ENCODE measurements at places on chromosomes 7 and 10.

DNA sequence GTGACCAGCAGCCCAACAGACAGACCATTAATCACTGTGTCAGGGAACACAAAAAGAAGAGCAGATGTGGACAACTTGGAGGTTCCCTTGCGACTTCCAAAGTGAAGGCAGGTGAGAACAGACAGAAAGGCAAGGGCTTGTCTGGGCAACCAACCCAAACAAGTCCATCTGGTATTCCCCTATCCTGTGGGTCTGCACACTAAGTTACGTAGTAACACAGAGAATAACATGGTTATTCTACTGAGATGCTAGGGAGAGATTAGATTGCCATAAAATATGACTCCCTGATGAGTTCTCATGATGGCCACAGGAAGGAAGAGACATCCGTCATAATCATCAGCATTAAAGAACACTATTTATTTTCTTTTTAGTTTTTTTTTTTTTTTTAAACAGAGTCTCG, 252.2 kb downstream of the CALN1 start:
- DNase-seq: no peak

DNA sequence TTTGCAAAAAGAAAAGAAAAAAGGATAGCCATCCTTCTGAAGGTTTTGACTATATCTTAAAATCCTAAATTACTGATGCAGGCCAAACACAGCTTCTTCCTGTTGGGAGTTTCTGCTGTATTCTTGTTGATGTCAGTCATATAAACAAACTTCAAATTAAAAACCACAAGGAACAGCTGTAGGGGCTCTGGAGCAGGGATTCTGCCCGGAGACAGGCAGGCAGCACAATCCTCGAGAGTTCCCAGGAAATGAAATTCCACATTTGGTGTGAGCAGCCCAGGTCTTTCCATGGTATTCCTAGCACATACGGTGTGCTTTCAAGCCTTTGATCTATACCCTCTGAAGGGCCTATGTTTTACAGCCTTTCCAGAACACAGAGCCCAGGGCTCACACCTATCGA, 43.2 kb downstream of the INSYN2A start:
- no peak for DNase-seq

DNA sequence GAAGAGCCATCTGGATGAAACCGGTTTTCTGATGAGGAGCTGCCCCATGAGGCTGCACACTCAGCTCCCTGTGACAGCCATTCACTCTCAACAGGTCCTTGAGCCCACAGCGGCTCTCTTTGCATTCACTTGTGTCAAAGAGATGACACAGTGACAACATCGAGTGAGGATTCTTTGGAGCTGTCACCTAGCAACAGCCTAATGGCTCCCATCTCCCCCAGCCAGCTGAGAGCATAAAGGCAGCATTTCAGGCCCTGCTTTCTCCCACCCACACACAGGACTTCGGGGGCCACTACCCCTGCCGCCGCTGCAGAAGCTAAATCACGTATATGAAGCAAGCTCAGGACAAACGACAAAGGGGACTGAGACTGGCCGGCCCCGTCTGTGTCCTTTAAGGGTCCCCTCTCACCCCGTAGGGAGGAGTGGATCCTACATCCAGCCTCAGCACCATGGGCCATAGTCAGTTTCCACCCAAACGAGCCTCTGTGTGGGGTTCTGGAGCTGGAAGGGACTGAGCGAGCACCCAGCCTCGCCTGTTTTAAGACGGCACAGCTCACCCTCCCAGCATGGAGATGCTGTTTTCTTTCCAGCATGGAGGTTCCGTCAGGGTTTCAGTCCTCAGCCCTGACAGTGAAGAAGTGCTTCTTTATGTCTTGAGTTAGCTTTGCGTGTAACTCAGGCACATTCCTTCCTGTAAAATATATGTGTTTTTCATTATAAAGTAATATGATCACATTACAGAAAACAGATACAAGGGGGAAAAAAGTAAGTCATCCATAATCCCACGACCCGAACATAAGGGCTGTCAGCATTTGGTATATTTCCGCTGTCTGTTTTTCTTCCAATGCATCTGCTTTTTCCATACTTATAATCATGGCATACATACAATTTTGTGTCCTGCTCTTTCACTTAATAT, 4.9 kb downstream of the CPA4 start:
- DNase-seq: no peak

- no peak for DNase-seq
These were observed 658.0 kb downstream of the TYW1 start for GRCh38 chr7:67654642-67655041.

DNA sequence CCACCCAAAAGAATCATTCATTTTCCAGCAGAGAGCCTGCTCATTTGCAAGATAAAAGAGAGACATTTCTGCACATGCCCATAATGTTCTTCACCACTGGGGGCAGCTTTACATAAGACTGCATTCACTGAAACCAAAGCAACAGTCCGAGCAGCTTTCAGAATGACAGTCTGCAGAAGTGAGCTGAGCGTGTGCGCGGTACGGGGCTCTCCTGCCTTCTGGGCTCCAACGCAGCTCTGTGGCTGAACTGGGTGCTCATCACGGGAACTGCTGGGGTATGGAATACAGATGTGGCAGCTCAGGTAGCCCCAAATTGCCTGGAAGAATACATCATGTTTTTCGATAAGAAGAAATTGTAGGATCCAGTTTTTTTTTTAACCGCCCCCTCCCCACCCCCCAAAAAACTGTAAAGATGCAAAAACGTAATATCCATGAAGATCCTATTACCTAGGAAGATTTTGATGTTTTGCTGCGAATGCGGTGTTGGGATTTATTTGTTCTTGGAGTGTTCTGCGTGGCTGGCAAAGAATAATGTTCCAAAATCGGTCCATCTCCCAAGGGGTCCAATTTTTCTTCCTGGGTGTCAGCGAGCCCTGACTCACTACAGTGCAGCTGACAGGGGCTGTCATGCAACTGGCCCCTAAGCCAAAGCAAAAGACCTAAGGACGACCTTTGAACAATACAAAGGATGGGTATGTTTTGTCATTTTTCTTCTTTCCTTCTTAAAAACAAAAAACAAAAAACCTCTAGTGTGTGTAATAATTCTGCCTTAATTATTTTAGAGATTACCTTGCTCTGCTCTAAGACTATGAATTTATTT, at the start of gene LRRTM3:
Gene LRRTM3, plus strand, starts transcription at position 141 of the 820 bp plus-strand sequence.
- no peak for DNase-seq

DNA sequence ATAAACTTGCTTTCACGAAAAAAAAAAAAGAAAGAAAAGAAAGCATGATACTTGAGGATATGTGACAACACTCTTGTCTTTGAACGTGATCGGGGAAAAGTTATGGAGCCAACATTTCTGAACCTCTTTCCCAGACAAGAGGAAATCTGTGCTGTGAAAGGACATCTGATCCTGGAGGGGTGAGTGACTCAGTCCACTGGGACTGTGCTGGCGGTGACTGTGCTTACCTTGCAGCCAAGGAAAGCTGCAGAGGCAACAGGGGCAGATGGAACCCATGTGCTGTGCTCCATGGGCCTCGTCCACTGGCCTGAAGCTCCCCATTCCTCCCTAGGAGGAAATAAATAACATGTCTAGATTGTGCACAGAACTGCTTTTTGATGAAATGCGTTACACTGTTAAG, 116.5 kb upstream of the RAB11FIP2 start:
- no peak for DNase-seq

GRCh38 chr10:47024399-47025252, 113.4 kb downstream of the PTPN20 start:
- peak; percentile 50 for DNase-seq

- no peak for DNase-seq
These were observed 248.1 kb downstream of the LRMDA start for GRCh38 chr10:75679536-75679935.

GRCh38 chr7:2965745-2966270, 77.9 kb downstream of the CARD11 start:
- no peak for DNase-seq

DNA sequence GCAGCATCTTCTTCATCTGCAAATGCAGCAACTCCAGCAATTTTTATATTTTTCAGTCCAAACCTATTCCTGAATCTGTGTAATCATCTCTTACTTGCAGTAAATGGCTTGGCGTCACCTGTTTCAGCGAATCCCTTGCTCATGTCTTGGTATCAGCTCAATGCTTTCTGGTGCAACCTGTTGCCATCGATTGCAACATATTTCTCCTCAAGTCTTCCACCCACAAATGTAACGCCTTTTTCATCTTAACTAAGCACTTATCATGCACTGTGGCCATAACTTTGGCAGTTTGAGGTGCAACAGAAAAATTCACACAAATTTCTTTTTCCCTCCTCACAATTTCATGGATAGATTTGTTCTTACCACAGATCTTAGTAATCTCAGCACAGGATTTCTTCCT, 168.3 kb downstream of the HERPUD2 start:
- no peak for DNase-seq

DNA sequence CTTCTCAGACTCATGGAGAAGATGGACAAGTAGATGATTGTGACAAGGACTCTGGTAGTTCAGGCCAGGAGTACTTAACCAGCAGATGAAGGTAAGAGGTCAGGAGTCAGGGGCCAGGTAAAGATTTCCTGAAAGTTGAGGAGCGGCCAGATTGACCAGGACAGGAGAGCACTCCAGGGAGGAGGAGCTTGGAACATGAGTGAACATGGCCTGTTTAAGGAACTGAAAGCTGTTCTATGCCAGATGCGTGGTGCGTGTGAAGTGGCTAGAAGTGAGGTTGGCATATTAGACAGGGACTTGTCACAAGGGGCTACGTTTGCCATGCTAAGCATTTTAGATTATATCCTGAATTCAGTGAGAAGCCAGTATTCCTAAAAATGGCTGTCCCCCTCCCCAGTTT, 157.2 kb downstream of the WNT2 start:
- no peak for DNase-seq

DNA sequence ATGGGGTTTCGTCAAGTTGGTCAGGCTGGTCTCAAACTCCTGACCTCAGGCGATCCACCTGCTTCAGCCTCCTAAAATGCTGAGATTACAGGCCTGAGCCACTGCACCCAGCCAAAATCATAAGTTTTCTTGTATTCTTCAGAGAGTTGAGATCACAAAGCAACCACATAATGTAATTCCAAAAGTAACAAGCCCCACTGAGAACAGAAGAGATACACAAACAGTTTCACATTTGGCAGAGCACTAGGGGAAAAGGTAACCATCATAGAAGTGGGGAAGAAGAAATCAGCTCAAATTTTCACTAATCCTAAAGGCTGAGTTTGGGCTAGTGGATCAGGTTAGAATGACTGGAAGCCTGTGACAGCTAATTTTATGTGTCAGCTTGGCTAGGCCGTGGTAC, 5.4 kb upstream of the CEP41 start:
- DNase-seq: no peak

DNA sequence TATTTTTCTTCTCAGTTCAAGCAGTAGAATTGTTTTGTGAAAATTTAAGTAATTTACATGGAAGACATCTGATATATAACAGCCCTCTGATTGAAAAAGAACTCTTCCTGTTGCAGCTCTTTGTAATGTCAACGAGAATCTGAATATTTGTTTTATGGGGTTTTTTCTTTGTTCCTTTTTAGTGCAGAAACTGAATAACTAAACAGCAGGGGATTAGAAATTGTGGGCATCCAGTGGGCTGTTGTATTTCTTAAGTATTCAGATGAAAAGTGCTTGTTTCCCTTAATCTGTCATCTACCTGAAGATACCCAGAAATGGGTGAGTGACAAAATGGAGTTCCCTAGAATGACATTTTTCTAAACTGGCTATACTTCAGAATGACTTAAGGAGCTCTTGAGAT, 7.4 kb downstream of the ARL4A start:
- DNase-seq: no peak

GRCh38 chr7:106872763-106873162, 7.7 kb downstream of the PIK3CG start:
- no peak for DNase-seq

DNA sequence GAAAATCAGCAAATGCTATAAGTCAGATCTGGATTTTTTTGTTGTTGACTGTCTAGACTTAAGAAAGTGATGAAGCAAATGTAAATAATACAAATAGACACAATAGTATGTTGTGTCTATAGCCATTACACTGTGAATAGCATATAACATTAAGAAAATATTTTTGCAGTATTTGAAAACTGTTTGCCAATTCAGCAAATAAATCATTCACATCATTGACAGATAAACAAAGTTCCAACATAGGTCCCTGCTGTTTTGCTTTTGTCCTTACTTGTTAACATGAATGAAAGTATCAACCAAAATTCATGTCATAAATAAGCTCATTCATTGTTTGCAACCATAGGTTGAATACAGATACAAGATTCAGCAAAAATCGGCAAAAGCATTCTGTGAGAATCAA, 200.5 kb downstream of the KIF20B start:
- DNase-seq: no peak

- no peak for DNase-seq
These were observed 25.1 kb downstream of the RHEB start for GRCh38 chr7:151494298-151495284.

DNA sequence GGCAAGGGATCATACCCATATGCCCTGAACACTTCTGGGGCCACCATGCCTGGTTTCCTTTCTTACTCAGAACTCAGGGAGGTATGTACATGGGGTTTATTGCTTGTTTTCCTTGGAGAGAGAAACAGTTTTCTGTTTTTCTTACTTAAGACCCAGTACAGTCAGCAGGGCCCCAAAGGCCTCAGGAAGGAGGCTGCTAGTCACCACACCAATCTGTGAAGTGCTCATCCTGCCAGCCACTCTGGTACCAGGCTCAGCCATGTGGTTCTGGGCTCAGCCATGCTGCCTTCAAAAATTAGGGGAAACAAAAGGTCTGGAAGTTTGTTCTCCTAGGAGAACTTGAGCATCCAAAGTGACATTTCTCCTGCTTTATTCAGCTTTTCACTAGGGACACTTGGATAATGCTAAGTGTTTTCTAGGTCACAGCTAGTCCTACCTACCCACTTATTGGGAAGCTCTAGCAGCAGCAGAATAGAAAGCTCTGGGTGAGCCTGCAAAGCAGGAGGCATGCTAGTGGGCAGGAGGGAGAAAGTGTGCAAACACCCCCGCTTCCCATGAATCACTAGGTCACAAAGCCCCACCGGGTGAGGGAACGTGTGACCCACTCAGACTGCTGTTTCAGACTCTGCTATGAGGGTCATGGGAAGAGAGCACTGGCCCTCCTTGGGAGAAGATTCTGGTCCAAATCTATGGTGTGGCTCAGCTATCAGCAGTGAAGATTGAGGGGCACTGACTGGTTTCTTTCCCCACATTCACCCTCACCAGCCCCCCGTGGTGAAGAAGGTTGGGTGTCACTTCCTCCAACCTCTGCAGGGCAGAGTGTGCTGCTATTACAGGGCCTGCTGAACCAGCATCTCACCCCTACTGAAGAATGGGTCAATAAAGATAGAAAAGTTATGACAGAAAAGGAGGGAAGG, 23.9 kb downstream of the NUDCD3 start:
- DNase-seq: no peak

DNA sequence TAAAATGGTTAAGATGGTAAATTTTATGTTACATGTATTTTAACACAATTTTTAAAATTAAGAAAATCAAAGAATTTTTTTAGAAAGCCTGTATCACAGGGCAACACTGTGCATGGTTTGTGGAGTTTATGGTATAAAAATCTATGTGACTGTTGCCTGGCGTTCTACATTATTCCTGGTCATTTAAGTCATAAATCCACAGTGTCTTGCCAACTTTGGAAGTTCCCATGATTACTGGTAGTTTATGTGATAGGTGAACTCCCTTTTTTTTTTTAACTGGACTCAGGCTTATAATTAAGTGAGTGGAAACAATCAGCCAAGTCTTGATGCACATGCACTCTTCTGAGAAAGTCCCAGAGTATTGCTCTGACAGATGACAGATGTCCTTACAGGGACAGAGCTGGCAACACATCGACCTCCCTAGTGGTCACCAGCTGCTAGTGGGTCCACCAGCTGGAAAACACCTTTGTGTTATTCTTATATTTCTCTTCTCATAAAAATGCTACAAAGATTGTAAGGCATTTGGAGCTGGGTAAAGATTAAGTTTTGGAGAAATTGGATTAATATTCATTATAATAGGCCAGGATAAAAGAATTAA, 8.8 kb upstream of the STN1 start:
- no peak for DNase-seq

GRCh38 chr10:76404531-76404930, 973.1 kb downstream of the LRMDA start:
- no peak for DNase-seq

Data from activated T-helper 1 cell treated with Interleukin-2 at 50 U/mL for 16 hours (primary cell).